T1000 (cell line): ENCODE measurements at places on chromosomes 7 and 10.

GRCh38 chr7:99267841-99268576 is 4.6 kb upstream of the MYH16 start:
- no peak for DNase-seq

- DNase-seq: no peak
Measured at GRCh38 chr10:14023673-14024328, 306.9 kb downstream of the FRMD4A start.

GRCh38 chr7:112511451-112512202 is 30.8 kb downstream of the LSMEM1 start:
- DNase-seq: no peak

DNA sequence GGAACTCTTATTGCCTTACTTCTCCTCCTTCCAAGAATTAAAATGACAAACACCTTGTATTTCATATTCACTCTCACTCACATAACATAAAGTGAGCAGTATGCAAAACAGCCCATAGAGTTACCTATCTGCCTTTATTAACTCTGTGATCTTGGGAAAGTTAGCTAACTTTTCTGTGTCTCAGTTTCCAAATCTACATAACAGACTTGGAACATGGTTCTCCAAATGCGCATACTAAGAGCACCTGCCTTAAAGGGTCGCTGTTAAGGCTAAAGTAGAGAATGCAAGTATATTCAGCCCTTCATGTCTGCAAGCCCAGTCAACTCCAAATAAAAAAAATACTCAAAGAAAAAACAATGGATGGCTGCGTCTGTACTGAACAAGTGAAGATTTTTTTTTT is 121.8 kb upstream of the C1QL3 start:
- no peak for DNase-seq

GRCh38 chr10:114996542-114996941 is 58.5 kb downstream of the TRUB1 start:
- DNase-seq: no peak

DNA sequence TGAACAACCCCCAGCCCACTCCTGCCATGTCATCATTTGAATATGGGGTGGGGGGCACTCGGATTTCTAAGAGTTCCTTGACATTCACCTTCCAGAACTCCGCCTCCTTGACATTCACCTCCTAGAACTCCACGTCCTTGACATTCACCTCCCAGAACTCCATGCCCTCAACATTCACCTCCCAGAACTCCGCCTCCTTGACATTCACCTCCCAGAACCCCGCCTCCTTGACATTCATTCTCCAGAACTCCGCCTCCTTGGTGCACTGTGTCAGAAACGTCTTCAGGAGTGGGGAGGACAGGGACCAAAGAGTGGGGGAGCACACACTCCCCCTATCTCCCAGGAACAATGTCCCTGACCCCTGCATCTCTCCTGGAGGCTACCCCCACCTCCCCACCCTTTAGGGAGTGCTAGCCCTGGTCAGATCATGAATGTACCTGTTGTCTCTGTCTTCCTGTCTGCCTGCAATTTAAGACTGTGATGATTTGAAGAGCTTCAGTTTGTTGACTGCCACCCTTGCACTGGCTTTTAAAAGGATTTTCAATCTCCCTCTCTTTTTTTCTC is 110.1 kb downstream of the NPTX2 start:
- no peak for DNase-seq

DNA sequence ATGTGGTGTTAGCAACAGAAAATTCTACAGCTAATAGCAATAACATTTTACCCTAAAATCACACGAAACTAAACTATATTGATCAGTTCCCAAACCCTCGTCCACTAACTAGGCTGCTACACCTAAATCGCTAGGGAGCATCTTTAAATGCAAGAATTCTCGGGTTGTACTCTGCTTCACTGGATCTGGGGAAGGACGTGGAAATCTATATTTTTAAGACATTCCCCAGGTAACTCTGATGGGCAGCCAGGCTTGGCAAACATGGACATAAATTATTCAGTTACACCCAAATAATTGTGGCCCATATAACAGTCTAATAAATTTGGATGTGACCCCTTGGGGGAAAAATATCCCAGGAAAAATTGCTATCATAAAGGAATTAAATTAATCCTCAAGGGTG is 36.3 kb upstream of the NFE2L3 start:
- no peak for DNase-seq
